ENCODE measurements at places on chromosomes 2 and 18. TPM values are rescaled to one million over a fixed set of nuclear protein-coding genes. Genes with fewer than 3 reads are reported as not detected.

CAPN14 gene
- total RNA-seq = 1.2 TPM

GALNT5 gene
- 0.10 TPM for total RNA-seq

SERPINB5 gene
- not detected for total RNA-seq

SERPINB10 gene
- total RNA-seq = not detected

EVX2 gene
- not detected for total RNA-seq

TWIST2 gene
- not detected for total RNA-seq

- peaks cover 24% of the 10 kb centered on the region for H3K36me3 ChIP-seq
- no peak overlapping the region for H3K27ac ChIP-seq
- no peak overlapping the region for H3K4me3 ChIP-seq
- DNase-seq = no peak
Observed at GRCh38 chr2:185618625-185619024, 120.0 kb upstream of the FSIP2 start.

GRCh38 chr2:99662761-99663341, 173.0 kb upstream of the REV1 start:
- no peak overlapping the region for H3K27ac ChIP-seq
- no peaks in the 10 kb centered on the region for H3K36me3 ChIP-seq
- H3K4me1 ChIP-seq = no peaks in the 10 kb centered on the region
- DNase-seq = no peak
- peaks cover 29% of the 10 kb centered on the region for H3K27me3 ChIP-seq

- no peak overlapping the region for H3K4me3 ChIP-seq
- H3K27ac ChIP-seq = no peak overlapping the region
- H3K27me3 ChIP-seq = no peaks in the 10 kb centered on the region
- H3K4me1 ChIP-seq = no peaks in the 10 kb centered on the region
Observed at GRCh38 chr18:44671914-44672313, 8.8 kb upstream of the SETBP1 start.

DNA sequence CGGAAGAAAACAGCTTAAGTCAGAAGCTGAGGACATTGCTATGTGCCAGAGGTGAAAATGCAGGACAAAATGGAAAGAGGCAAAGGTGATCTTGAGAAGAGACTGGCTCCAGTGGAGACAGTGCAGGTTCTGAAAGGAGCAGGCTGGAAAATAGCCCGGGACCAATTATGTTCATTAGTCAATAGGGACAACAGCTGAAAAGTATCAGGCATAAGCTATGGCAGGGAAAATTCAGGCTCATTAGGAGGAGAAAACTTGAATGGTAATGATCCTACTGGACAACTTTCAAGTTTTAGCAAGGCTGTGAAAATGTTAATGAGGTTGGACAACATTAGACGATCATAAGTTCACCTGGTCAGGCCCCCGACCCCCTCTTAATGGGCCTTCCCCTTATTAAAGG, 60.2 kb downstream of the GALNT14 start:
- H3K36me3 ChIP-seq = no peaks in the 10 kb centered on the region
- H3K27ac ChIP-seq = no peak overlapping the region
- H3K27me3 ChIP-seq = peaks cover 34% of the 10 kb centered on the region

GRCh38 chr2:15287447-15288184, 273.5 kb downstream of the NBAS start:
- H3K4me3 ChIP-seq = no peak overlapping the region
- no peaks in the 10 kb centered on the region for H3K27me3 ChIP-seq
- peaks cover 3% of the 10 kb centered on the region for H3K4me1 ChIP-seq
- no peak overlapping the region for H3K27ac ChIP-seq
- peaks cover 26% of the 10 kb centered on the region for H3K36me3 ChIP-seq

DNA sequence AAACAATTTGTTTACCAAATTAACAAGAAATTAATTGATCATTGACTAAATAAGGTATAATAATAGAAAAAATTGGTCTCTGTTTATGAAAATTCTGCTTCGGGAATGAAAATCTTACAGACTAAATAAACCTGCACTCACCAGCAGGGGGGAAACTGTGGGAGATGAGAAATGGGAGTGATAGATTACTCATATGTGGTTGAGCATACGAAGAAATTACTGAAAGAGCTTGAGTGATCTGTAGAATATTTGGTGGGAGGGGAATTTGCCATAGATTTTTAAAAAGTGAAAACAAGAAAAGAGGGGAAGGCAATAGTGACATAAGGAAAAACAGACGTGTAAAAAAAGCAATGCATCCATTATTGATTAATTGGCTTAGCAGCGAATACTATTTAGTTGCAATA, 2.2 kb downstream of the HMSD start:
- DNase-seq = no peak
- peak overlapping the region; percentile 72 for H3K4me3 ChIP-seq
- H3K27ac ChIP-seq = peak overlapping the region; percentile 54
- H3K27me3 ChIP-seq = peaks cover 28% of the 10 kb centered on the region

DNA sequence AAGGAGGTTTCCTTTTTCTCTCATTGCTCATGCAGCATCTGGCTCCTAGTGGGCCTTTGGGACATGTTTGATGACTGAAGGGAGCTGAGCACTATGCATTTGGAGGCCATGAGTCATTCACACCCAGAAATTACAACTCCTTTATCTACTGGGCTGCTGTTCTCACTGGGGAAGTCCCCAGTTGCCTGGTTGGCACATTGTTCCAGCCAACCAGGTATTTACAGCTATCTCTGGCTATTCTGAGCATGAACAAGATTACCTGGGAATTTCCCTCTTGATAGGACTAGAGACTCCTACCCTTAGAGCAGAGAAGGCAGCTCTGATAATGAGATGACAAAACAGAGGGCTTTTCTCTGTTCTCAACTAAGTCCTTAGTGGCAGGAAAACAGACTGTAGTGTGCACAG, 206.5 kb downstream of the SETBP1 start:
- H3K27me3 ChIP-seq = no peaks in the 10 kb centered on the region
- peak overlapping the region; percentile 97 for H3K27ac ChIP-seq
- DNase-seq = peak; percentile 84
- peaks cover 32% of the 10 kb centered on the region for H3K4me1 ChIP-seq

DNA sequence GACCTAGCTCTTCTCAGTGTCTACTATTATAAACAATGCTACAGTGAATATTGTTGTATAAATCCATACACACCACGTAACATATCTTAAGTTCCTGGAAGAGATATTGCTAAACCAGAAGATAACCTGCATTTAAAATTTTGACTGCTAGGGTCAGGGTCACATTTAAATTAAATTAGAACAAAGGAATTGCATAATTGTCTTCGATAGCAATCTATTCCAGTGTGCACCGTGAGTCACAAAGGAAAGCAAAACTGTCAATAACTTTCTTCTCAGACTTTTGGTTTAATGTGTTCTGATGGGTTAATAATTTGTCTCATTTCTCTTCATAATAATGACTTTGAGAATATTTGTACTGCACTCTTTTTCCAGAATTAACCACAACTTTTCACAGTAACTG, 4.2 kb downstream of the GEN1 start:
- H3K27me3 ChIP-seq = no peaks in the 10 kb centered on the region
- no peak overlapping the region for H3K27ac ChIP-seq
- H3K36me3 ChIP-seq = peaks cover 6% of the 10 kb centered on the region
- H3K4me3 ChIP-seq = no peak overlapping the region

- no peaks in the 10 kb centered on the region for H3K27me3 ChIP-seq
- no peaks in the 10 kb centered on the region for H3K36me3 ChIP-seq
- no peak overlapping the region for H3K4me3 ChIP-seq
Observed at GRCh38 chr2:10876394-10876793, 35.3 kb upstream of the KCNF1 start.

- H3K27ac ChIP-seq = no peak overlapping the region
- H3K27me3 ChIP-seq = no peaks in the 10 kb centered on the region
- H3K4me3 ChIP-seq = no peak overlapping the region
Observed at GRCh38 chr2:36449943-36450392, 94.4 kb downstream of the CRIM1 start.

GRCh38 chr2:37718515-37719161, 47.2 kb upstream of the CDC42EP3 start:
- H3K36me3 ChIP-seq = peaks cover 24% of the 10 kb centered on the region
- H3K27ac ChIP-seq = no peak overlapping the region
- no peaks in the 10 kb centered on the region for H3K27me3 ChIP-seq
- H3K4me3 ChIP-seq = no peak overlapping the region
- DNase-seq = no peak

DNA sequence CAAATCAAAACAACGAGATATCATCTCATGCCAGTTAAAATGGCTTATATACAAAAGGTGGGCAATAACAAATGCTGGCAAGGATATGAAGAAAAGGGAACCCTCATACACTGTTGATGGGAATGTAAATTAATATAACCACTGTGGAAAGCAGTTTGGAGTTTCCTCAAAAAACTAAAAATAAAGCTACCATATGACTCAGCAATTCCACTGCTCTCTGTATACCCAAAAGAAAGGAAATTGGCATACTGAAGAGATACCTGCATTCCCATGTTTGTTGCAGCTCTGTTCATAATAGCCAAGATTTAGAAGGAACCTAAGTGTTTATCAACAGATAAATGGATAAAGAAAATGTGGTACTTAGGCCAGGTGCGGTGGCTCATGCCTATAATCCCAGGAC, 124.8 kb downstream of the MSTN start:
- H3K4me3 ChIP-seq = no peak overlapping the region
- no peaks in the 10 kb centered on the region for H3K4me1 ChIP-seq
- no peak for DNase-seq
- peaks cover 11% of the 10 kb centered on the region for H3K36me3 ChIP-seq
- H3K27me3 ChIP-seq = no peaks in the 10 kb centered on the region
- H3K27ac ChIP-seq = no peak overlapping the region

- no peak for DNase-seq
- H3K36me3 ChIP-seq = no peaks in the 10 kb centered on the region
- no peak overlapping the region for H3K27ac ChIP-seq
- H3K4me1 ChIP-seq = peaks cover 4% of the 10 kb centered on the region
- no peaks in the 10 kb centered on the region for H3K27me3 ChIP-seq
Observed at GRCh38 chr18:74274700-74275099, 17.1 kb downstream of the CYB5A start.

DNA sequence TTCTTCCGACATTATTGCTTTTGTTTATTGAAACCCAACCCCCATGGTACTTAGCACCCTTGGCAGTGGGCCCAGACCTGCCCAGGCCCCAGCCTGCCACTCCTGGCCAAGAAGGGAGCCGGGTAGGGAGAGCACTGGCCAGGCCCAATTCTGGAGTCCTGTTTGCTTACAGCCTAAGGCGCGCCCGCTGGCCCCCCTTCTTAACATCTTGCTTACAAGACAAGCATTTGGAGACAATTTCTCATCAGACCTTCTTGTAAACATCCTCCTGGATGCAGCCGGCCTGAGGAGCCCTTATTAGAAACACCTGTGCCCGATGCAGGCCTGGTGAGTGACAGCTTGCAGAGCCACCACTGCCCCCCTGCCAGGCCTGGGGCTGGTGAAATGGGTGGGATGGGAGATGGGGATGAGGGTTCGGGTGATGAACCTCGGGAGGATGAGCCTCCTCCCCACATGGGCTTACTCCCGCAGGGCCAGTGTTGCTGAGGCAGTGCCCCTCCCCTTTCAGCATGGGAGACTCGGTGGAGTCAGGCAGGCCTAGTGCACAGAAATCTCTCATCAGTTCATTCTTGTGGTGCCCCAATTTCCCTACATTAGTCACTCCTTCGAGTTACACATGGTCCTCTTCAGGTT, 217.5 kb downstream of the CYP26B1 start:
- no peak overlapping the region for H3K27ac ChIP-seq
- H3K27me3 ChIP-seq = no peaks in the 10 kb centered on the region
- no peaks in the 10 kb centered on the region for H3K36me3 ChIP-seq
- H3K4me1 ChIP-seq = no peaks in the 10 kb centered on the region
- DNase-seq = no peak

- H3K4me1 ChIP-seq = peaks cover 19% of the 10 kb centered on the region
- no peaks in the 10 kb centered on the region for H3K27me3 ChIP-seq
- H3K36me3 ChIP-seq = peaks cover 14% of the 10 kb centered on the region
- no peak overlapping the region for H3K27ac ChIP-seq
- H3K4me3 ChIP-seq = no peak overlapping the region
- no peak for DNase-seq
Observed at GRCh38 chr2:127888772-127889171, 3.0 kb upstream of the AMMECR1L start.

DNA sequence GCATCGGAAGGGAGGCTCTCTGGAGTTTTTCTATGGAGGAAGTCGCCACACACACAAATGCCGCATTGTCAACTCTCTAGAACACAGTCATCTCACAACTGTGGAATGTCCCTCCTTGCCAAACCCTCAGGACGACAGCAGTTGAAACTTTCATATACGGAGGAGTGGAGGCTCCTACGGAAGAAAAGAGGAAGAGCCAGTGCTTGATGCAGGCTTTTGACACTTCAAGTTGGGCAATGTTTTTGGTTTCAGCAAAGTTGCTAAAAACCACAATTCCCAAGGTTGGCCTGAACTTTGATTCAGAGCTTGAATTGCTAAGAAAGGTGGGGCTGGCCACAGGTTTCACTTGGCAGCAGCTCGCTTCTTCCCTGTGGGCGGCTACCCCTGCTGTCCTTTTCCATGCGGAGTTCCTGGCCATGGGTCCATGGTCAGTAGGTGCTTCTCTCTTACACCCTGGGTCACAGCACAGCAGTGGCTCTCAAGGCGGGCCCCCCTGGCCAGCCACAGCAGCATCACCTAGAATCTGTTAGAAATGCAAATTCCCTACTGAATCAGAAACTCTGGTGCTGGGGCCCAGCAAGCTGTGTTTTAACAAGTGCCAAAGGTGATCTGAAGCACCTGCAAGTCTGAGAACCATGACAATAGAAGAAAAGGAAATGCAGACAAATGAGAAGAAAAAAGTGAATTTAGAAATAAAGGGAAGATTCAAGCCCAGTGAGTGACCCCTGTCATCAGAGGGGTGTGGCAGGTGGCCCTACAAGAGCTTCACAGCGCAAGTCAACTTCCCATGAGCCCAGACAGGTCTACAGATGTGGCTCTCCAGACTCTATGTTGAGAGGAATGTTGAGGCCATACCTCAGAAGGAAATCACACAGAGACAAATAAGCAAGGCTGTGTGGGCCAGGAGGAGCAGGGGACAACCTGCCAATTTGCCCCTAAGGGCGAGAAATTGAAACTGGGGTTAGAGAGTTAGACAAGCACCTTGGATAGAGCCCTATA, 856.4 kb downstream of the RNF144A start:
- H3K36me3 ChIP-seq = peaks cover 6% of the 10 kb centered on the region
- no peaks in the 10 kb centered on the region for H3K27me3 ChIP-seq
- H3K4me1 ChIP-seq = peaks cover 49% of the 10 kb centered on the region
- H3K4me3 ChIP-seq = peak overlapping the region; percentile 74
- peak; percentile 85 for DNase-seq
- H3K27ac ChIP-seq = peak overlapping the region; percentile 84

DNA sequence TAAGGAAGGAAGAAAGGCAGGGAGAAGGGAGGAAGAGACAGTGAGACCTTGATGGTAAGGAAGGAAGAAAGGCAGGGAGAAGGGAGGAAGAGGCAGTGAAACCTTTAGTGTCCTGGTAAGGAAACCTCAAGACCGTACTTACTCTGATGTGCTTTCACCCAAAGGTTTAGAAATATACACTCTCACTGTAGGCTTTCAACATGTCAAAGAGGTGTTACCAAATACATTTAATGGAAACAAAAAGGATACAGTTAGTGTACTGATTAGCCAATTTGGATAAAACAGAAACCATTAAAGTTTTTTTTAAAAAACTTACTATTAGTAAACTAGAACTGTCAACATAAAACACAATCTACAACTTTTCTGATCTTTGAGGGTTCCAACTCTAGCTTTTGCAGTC, 7.1 kb downstream of the FBXO15 start:
- no peak for DNase-seq
- no peaks in the 10 kb centered on the region for H3K4me1 ChIP-seq
- H3K4me3 ChIP-seq = no peak overlapping the region
- H3K27me3 ChIP-seq = peaks cover 35% of the 10 kb centered on the region

- DNase-seq = no peak
- H3K36me3 ChIP-seq = no peaks in the 10 kb centered on the region
- H3K27ac ChIP-seq = peak overlapping the region; percentile 65
Observed at GRCh38 chr2:177289824-177290628, 25.5 kb upstream of the NFE2L2 start.

GRCh38 chr2:205789906-205790305, 107.6 kb downstream of the NRP2 start:
- H3K4me3 ChIP-seq = no peak overlapping the region
- no peak overlapping the region for H3K27ac ChIP-seq
- H3K27me3 ChIP-seq = peaks cover 21% of the 10 kb centered on the region
- DNase-seq = no peak
- no peaks in the 10 kb centered on the region for H3K36me3 ChIP-seq

Measured in natural killer cell treated with Interleukin-12 subunit alpha and Interleukin-12 subunit beta and Interleukin-15 and Interleukin-18, amount 100 ng/mL, for 72 hours (primary cell).